Activated gamma-delta T cell treated with Interleukin-2 at 50 U/mL for 16 hours (primary cell): ENCODE measurements at places on chromosomes 3 and 15.

GRCh38 chr3:64046592-64046991 is 23.3 kb upstream of the PSMD6 start:
- DNase-seq = no peak

- DNase-seq = no peak
Observed at GRCh38 chr3:122843604-122844003, 48.7 kb downstream of the SLC49A4 start.

DNA sequence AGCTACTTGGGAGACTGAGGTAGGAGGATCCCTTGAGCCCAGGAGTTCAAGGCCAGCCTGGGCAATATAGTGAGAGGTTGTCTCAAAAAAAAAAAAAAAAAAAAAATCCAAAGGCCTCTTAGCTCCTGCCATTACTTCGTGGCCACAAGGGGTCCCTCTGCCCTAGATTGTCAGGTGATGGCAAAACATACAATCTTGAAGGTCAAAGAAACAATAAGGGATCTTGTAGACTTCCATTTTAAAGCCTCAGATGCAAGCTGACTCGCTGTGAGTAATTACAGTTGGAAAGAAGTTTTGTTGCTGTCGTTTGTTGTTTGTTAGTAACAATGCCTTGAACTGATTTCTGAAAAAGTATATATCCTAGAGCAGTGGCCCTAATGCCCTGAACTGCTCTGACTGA is 55.9 kb upstream of the PLCL2 start:
- peak; percentile 54 for DNase-seq

GRCh38 chr15:67548862-67549651 is 6.6 kb downstream of the MAP2K5 start:
- no peak for DNase-seq

GRCh38 chr3:159165961-159166360 is 364.1 kb downstream of the MFSD1 start:
- DNase-seq = no peak

- DNase-seq = no peak
Observed at GRCh38 chr3:137746808-137747207, 17.3 kb upstream of the SOX14 start.

GRCh38 chr3:187621881-187622280 is 48.3 kb downstream of the SST start:
- no peak for DNase-seq

DNA sequence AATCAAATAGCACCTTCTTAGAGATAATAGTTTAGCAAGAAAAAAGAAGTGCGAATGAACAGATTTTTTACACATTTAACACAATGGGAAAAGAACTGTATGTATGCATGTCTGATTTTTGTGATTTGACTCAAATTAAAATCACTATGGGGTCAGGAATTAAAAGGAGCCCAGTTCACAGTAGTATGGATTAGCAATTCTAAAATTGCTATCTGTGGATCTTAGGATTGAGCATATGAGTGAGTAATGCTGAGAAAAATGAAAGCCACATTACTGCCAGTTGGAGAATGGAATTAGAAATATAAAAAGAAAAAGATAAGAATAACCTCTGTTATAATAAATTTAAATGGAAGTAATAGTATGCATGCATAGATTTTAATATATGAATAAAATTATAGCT is 386.8 kb upstream of the PLSCR5 start:
- DNase-seq = no peak

DNA sequence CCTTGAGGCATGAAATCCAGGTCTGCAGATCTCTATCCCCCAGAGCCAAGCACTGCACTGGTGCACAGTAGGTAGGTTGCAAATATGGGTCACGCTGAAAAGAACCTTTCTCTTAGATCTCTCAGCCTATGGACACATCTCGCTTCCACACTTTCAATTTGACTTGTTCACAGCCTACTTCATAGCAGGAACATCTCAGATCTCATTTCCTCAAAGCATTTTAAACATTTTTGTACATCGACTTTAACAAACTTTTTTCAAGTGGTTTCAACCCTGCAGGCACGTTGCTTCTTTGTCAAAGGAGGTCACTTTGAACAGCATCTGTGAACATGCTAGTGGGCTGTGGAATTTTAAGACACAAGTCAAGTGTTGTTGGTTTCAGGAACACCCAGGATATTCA is 76.0 kb downstream of the SLC12A8 start:
- no peak for DNase-seq

GRCh38 chr3:119778811-119779210 is 3.1 kb upstream of the NR1I2 start:
- DNase-seq = no peak

- DNase-seq = no peak
Observed at GRCh38 chr3:4583416-4583815, 90.3 kb downstream of the ITPR1 start.
